Stimulated activated CD8-positive, alpha-beta memory T cell treated with anti-CD3 and anti-CD28 coated beads, Interleukin-7, amount 100 ng/mL, for 48 hours (primary cell): ENCODE measurements at places on chromosomes 7 and 10.
A peak's percentile ranks its signal among the peaks of the same experiment; 100 is the strongest.

GRCh38 chr7:12152196-12152918 lies 58.7 kb upstream of the TMEM106B start:
- DNase-seq: no peak

GRCh38 chr7:123624527-123625183 lies 23.0 kb downstream of the ASB15 start:
- DNase-seq: peak; percentile 44

- no peak for DNase-seq
Measured at GRCh38 chr10:75464478-75465449, 33.3 kb downstream of the LRMDA start.

GRCh38 chr10:99621454-99622251 lies 1.4 kb upstream of the SLC25A28 start:
- no peak for DNase-seq

DNA sequence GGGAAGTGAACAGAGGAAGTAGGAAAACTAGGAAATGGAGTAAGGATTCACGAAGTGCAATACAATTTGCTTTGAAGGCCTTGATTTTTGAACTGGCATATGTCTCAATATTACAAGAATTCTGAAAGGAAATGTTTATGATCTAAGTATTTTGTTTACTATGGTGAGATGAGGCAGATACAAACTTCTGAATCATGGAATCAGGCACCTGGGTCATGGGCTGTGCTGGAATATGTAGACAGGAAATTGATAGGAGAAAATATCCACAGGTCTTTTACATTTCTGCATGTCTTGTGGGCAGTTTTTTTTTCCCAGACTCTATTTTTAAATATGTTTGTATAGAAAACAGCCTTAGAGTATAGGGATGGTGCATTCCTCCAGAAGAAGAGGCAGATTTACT lies 117.1 kb downstream of the PPP1R3A start:
- no peak for DNase-seq
